ENCODE measurements at places on chromosomes 3 and 15.

GRCh38 chr15:72902245-72902918 lies 118.8 kb upstream of the ADPGK start:
- DNase-seq, result no peak

GRCh38 chr3:146191051-146191450 lies 30.1 kb upstream of the PLOD2 start:
- DNase-seq, result no peak

DNA sequence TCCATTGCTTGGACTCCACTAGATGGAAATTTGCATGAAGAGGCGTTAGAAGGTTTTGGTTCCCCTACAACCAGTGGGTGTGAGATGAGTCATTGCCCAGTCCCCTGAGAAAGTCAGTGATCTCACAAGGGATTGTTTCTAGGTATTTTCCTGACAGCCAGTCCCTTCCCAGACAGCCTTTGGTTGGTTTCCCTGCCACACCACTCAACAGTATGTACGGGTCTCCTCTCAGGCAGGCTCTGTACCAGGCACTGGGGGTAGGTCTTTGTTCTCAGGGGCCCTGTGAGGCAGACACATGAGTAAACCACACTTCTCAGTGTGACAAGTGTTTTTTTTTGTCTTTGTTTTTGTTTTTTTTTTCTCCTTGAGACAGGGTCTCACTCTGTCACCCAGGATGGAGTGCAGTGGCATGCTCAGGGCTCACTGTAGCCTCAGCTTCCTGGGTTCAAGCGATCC lies 4.0 kb downstream of the LAMP3 start:
- no peak for DNase-seq

DNA sequence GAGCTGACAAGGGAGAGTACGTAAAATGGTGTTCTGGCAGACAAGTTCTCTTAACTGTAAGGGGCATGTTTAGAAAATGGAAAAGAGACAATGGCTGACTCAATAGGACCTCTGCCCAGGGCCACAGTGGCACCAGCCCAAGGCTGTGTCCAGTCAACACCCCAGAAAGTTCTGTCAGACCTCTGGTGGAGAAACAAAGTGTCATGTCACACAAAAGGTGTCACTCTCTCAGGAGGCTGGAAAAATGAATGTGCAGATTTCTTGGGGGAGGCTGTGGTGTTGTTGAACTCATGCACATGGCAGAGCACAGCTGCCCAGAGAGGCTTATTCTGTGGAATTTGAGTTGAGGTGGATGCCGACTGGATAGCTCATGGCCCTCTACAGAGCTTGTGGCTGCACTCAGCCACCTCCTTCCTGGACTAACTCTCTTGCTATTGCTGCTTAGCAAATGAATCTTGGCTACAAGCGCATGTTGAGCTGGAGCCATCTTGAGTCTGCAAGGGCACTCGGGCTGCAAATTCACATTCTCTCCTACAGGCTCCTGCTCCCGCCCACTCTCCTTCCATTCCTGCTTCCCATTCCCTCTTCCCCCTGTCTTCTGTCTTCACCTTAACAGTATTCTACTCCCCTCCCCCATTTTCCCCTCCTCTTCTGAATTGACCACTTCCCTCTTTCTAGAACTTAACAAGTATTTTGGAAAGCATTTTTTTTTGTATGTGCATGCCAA lies 55.8 kb upstream of the SLC7A14 start:
- no peak for DNase-seq

DNA sequence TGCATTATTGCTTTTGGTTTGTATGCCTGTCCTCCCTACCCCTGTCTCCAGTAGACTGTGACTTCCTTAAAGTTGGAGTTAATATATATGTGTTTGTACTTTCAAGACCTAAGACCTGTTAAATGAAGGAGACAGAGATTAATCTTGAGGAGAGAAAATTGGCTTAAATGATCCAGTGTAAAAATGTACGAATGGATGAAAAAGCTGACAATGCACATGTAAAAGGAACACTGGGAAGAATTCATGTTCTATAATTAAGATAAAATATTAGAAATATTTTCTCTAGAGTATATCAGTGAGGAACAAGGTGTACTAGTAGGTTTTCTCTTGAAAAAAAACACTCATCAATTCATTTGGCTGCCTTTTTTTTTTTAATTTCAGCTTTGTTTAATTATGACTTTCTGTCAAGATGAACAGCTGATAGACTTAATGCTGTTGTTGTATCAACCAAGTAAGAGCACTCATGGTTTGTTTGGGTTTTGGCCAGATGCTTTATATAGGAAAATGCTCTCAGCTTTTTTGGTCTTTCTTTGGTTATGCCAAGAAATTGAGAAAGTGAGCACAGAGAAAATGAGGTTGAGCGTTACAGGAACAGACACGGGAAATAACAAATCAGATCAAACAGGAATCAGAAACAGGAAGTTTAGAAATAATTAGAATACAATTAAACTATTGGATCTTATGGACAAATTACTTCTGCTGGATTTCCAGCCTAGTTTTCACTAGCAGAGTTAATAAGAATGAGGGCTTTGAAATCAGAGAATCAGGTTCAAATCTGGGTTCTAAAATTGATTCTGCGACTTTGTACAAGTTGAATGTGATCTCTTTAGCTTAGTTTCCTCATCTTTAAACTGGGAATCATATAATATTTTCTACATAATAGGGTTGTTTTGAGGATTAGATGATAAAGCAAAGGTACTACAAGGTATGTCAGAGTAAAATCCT lies 38.3 kb upstream of the AADAC start:
- no peak for DNase-seq

DNA sequence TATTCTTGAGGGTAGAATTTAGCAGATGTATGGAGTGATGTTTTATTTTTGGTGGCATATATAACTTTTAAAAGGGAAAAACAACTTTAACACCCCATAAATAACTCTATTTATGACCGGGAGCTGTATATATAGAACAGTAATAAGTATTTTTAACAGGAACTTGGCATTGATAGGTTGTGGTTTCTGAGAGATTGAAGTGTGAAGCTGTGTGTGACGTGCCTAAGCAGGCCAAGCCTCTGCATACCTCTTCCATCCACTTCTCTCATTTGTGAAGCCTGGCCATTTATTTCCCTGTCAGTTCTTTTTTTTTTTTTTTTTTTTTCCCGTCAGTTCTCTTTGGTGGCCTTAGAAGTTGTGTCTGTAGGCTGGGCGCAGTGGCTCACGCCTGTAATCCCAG lies 23.0 kb downstream of the RBM5 start:
- DNase-seq, result no peak

GRCh38 chr3:90005281-90005847 lies 897.9 kb downstream of the EPHA3 start:
- DNase-seq, result no peak

DNA sequence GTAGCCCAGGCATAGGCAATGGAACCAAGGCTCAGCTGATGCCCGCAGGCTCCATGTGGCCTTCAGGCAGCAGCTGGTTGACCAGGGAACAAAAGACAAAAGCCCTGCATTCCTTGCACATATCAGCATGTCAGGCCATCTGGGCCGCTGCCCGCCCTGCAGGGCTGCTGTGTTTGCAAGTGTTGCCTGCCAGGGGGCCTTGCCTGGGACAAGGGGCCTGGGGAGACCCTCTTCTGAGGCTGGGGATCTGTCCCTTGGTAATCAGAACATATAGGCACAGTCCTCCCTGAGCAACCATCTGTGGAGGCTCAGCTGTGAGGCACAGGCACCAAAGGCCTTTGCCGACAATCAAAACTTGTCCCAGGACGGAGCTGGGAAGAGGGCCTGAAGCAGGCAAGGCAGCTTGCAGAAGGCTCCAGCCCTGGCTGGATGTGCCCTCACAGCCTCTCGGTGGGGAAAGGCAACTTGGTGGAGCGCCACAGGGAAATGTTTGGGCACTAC lies 138.2 kb downstream of the TPRA1 start:
- DNase-seq, result no peak

- no peak for DNase-seq
Observed at GRCh38 chr15:42092398-42093318, 1.7 kb downstream of the PLA2G4D start.

DNA sequence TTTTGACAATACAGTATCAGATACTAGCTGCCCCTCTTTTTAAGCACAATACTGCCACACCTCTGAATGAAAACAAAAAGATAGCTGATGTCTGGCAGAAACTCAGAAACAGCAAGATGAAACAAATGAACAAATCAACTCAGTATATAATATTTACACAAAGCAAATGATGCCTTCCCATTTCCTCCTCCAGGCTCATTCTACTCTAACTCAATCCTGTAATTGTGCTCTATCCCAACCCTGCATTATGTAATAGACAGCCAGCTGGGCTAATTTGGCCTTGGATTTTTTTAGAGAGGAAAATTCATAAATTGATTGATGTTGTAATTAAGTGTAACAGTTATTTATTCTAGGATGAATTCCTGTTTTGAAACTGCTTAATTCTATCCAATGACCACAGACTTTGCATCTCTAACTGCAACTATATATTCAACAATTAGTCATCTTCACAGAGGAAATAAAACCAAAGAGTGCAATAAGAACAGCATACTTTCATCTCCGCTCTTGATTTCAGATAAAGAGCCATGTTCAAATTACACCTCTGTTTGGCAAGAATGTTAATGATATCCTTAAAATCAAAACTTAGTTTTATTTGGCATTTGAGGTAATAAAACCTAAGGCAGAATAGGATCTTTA lies 6.1 kb downstream of the ATG3 start:
- no peak for DNase-seq

DNA sequence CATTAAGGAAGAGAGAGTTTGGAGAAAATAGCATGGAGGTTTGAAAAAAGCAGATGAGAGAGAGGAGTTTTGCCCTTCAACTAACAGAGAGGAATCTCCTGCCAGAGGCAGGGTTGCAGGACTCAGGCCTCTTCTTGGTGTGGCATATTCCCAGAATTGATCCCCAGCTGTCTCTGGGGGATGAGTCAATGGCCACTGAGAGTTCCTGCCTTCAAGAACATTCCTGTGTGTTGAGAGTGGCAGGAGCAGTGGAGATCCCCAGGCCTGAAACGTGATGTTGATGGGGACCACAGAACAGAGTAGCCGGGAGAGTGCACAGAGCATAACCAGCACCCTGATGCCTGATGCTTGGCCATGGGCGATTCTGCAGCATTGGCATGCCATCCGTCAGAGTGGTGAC lies 348.4 kb upstream of the THBS1 start:
- no peak for DNase-seq

DNA sequence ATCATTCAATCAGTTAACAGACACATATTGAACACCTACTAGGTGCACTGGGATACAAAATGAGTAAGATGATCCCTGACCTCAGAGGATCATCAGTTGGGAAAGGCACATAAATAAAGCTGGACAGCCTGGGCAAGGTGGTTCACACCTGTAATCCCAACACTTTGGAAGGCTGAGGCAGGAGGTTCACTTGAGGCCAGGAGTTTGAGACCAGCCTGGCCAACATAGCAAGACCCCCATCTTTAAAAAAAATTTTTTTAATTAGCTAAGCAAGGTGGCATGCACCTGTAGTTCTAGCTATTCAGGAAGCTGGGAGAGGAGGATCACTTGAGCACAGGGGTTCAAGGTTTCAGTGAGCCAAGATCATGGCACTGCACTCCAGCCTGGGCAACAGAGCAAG lies 3.7 kb upstream of the KLHL24 start:
- DNase-seq, result no peak
